ENCODE measurements at places on chromosomes 5 and 9.

DNA sequence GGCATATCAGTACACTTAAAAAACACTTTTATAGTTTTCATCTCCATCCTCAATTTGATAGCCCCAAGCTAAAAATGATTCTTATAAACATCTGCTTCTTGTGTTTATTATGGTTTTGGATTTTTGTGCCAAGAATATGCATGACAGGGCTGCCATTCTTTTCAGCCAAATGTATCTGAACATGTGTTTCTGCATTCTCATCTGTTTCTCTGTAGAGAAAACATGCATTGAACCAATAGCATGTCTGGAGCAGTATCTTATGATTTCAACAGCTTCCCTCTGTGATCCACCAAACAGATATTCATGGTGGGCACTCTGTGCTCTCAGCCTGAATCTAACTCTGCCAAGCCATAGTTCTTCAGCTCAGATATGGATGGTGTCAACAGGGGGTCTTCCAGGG is 99.3 kb upstream of the ERCC6L2 start:
- no peak for DNase-seq

DNA sequence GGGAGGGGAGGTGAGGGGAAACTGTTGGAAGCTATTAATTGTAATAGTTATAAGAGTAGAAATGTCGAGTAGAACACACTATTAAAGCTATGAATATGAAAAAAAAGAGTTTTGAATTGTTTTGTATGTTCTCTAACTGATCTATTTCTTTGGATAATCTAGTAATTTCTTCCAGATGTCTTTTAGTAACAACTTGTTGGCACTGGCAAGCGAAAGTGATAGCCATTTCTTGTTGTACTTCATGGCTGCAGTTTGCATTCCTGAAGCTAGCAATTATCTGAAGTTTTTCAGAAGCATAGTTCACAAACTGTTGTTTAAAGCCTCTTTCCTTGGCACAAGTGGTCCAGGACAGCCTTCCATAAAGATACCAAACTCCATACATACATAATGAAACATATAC is 49.4 kb upstream of the SPATA31C2 start:
- no peak for DNase-seq

- DNase-seq: no peak
Observed at GRCh38 chr9:1956958-1957357, 58.2 kb upstream of the SMARCA2 start.

DNA sequence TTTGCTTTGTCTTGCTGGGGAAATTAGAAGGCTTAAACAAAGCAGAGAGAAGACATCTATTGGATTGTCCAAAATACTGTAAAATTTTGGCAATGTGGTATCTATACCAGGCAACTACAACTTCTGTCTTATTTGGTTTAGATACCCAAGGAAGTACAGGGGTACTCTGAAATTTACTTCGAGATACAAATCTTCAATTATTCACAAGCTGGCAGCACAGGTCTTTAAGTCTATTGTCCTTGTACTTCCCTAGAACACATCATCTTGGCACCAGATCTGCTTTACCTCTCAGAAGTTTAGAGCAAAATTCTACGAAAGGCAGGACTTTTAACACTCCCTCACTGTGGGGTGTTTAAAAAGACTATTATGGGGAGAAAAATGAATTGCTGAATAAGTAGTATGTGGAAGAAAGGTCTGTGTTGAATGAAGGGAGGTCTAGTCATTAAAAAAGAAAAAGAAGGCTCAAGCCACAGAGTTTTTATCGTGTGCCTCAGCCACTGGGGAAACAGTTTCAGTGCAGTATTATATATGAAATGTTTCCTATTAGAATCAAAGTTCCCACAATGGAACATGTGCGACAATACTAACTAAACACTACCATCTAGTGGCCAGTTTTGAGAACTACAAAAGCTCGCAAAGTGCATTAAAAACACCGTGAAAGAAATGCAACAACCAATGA is 93.7 kb downstream of the PDE4D start:
- no peak for DNase-seq

DNA sequence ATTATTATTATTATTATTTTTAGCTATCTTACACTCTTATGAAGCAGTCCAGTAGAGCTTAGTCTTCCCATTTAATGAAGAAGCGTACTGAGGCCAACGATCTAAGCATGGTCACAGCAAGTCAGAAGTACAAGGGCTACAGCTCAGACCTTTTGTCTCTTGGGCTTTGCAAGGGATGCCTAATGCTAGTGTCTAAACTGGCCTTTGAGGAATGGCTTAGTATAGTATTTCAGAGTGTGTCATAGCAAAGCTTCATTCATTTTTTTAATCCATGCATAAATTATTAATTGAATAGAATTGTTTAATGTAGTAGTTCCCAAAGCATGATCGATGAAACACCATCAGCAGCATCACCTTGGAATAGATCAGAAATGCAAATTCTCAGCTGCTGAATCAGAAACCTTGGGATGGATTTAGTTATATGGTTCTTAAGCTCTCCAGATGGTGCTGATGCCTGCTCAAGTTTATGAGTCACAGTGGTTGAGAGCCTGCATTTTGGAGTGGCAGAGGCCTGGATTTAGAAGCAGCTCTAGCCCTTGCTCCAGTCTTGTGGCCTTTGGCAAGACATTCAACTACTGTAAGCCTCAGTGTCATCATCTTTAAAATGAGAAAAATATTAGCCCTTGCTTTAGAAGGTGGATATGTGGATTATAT is 6.1 kb downstream of the IL12B start:
- DNase-seq: no peak

GRCh38 chr9:34565856-34566255 is 23.7 kb downstream of the CNTFR start:
- DNase-seq: no peak

- no peak for DNase-seq
Observed at GRCh38 chr9:132486706-132487350, 76.8 kb downstream of the CFAP77 start.

DNA sequence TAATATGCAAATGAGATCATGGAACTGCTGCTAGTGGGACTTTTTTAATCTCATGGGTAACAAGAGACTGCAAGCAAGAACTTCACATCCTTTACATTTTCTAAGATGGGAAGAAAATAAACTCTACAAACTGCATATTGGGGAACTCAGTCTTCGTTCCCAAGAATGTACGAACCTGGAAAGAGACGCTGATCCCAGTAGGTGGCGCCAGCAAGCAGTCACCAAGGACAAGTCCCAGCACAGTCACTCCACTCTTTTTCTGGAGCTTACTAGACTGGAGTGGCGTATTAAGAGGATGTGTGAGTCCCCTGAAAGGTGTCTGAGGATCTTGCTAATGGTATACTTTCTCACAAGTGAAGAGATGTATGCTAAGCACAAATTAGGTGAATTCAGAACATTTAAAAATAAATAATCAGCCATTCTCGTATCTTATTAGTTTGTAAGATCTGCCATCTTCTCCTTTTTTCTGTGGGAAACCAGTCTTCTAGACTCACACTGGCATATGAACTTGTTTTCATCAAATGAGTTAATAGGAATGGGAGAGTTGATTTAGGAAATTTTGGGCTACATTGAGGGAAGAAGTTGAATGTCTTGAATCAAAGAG is 16.0 kb upstream of the PUM3 start:
- DNase-seq: no peak

All from left colon (tissue), 2 donors.